ENCODE measurements at places on chromosomes 1 and 21.

DNA sequence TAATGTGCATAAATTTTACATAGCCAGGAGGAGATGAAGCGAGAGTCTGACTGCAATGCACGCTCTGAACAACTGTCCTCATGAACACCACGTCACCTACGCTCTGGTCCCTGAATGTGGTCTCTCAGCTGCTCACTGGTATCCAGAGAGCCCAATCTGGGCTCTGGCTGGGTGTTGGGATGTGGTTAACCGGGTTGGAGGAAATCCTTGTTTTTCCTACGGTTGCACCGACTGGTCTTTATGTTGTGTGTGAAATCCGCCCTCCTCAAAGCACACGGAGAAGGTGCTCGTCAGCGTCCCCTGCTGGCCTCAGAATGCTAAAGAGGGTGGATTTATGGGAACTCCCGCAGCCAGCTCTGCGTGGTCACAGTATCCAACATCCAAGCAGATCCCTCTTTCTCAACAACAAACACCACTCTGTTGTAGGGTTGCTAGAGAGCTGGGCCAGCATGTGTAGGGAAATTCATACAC, 51.8 kb upstream of the FAM89A start:
- DNase-seq, result peak; percentile 30

GRCh38 chr1:60129911-60130310, 56.3 kb upstream of the C1orf87 start:
- no peak for DNase-seq

GRCh38 chr1:198300451-198300850, 143.7 kb downstream of the NEK7 start:
- DNase-seq, result no peak

- DNase-seq, result no peak
These were observed 20.5 kb downstream of the ARMH1 start for GRCh38 chr1:44694863-44695478.

- DNase-seq, result no peak
These were observed 28.3 kb downstream of the NUP133 start for GRCh38 chr1:229479660-229480399.

DNA sequence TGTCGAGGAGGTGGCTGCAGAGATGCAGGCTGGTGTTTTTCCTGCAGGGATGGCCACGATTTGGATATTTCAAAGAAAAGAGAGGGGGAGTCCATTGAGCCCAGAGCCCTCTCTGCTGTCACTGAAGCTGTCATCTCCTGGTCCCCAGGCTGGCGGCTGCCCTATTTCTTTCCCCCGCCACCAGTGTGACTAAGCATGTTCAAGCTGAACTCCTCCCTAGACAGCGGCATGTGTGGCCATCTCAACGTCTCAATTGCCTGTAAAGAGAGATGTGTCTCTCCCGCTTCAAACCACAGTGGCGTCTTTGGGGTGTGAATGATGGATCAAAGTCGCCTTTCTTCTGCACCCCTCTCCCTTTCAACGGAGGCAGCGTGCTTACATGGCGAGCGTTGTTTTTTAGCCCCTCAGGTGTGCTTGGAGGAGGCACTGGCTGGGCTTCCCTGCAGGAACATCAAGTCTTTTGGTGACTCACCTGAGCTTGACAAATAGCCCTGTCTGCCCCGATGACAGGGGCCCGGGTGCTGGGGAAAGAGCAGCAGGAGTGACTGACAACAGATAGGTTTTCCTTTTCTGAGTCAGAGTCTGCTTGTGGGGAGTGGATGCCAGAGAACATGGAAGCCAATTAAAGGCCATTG, 346.4 kb upstream of the AJAP1 start:
- no peak for DNase-seq

DNA sequence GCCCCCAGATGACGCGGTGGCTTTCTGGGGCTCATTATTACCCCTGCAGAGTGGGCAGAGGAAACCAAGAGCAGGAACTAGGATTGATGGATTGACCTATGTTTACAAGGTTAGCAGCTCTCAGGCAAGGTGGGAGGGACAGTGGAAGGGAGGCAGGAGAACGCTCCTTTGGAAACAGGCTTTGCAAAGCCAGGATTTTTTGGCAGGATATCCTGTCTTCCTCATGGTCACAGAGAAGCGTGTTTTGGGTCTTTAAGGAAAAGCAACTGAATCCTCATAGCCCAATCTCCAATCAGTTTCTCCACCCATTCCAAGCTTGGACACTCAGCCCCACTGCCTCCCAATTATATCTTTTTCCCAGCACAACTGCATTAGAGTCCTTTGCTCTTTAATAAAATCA, 105.6 kb upstream of the SOD1 start:
- no peak for DNase-seq

DNA sequence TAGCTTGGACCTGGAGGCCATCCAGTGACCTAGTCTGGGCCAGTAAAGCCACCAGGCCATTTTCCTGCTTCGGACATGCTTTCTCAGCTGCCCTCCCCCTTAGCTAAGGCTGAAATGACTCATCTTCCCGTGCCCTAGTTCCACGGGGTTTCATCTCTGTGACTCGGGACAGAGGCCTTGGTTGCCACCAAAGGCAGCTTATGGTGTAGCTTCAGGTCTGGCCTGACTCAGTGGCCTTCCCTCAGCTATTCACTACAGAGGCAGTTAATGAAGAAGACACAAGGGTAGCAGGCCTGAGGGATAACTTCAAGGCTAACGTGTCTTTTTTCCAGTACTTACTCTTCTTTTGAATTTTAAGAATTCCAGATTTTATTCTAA, 82.4 kb downstream of the PBX1 start:
- no peak for DNase-seq

- DNase-seq, result no peak
These were observed 1047.3 kb downstream of the ADGRL2 start for GRCh38 chr1:82848043-82848442.

All from Panc1 (cell line).